Activated naive CD8-positive, alpha-beta T cell treated with anti-CD3 and anti-CD28 coated beads, Interleukin-2, amount 10 ng/mL, durations not matched to agents 7 days and 5 days (primary cell): ENCODE measurements at places on chromosomes 3 and 15.

GRCh38 chr3:78148986-78149717, 1109.3 kb downstream of the ROBO2 start:
- no peak overlapping the region for H3K27ac ChIP-seq
- H3K36me3 ChIP-seq = no peaks in the 10 kb centered on the region

GRCh38 chr15:70429056-70429722, 331.5 kb upstream of the TLE3 start:
- no peak overlapping the region for H3K27ac ChIP-seq
- DNase-seq = no peak
- H3K36me3 ChIP-seq = peaks cover 22% of the 10 kb centered on the region

- peaks cover 13% of the 10 kb centered on the region for H3K36me3 ChIP-seq
- DNase-seq = no peak
- no peak overlapping the region for H3K4me3 ChIP-seq
- no peaks in the 10 kb centered on the region for H3K27me3 ChIP-seq
- H3K27ac ChIP-seq = peak overlapping the region; percentile 87
Observed at GRCh38 chr3:170278627-170279026, 56.4 kb downstream of the PRKCI start.

DNA sequence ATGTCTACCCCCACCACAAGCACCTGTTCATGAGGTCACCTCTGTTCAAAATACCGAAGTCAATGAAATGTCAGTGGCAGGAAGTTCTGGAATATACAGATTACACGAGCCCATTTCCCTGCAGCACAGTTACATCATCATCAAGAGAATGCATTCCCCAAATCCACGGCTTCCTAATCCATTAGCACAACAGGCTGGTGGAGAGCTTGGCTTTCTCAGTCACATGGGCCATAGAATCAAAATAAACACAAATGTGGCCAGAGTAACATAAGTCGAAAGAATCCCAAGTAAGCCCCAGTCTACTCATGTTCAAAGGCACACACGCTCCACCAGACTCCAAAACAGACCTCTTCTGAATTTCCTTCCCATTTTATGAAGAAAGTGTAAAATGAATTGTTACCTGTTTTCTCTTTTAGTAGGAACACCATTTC, 419.3 kb downstream of the MAGI1 start:
- no peaks in the 10 kb centered on the region for H3K36me3 ChIP-seq
- no peaks in the 10 kb centered on the region for H3K27me3 ChIP-seq
- no peaks in the 10 kb centered on the region for H3K4me1 ChIP-seq
- H3K4me3 ChIP-seq = no peak overlapping the region
- no peak overlapping the region for H3K27ac ChIP-seq

DNA sequence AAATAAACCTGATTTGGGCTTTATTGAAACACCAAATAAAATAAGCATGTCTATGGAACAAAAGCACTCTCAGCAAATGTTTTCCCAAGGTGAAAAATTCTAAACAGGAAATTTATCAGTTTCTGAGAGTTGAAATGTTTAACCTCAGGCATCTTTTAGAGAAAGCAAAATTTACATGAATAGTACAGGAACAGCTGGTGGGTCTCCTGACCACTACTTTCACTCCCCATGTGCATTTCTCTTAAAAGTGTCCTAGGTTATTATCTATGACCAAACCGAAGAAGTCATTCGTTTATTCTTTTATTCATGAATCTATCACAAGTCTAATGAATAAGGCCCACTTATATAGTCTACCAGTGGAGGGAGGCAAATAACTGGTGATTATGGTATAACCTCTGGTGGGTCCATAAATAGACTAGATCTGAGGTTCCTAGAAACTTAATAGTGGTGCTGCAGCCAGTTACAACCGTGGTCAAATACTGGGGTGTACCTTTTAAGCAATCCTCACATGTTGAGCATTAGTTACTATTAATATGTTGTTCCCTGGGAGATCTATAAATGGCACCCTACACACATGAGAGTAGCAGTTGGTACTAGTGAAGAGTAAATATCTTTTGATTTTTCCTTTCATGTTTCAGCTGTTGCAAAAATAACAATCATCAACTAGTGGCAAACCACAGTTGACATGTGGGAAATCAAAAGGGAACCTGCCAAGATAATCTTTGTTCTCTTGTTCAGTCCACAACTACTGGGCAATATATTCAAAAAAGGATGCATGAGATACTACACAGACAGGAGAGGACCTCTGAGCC, 169.3 kb upstream of the STAC start:
- no peaks in the 10 kb centered on the region for H3K27me3 ChIP-seq
- DNase-seq = no peak
- no peaks in the 10 kb centered on the region for H3K36me3 ChIP-seq
- no peak overlapping the region for H3K4me3 ChIP-seq
- no peak overlapping the region for H3K27ac ChIP-seq

DNA sequence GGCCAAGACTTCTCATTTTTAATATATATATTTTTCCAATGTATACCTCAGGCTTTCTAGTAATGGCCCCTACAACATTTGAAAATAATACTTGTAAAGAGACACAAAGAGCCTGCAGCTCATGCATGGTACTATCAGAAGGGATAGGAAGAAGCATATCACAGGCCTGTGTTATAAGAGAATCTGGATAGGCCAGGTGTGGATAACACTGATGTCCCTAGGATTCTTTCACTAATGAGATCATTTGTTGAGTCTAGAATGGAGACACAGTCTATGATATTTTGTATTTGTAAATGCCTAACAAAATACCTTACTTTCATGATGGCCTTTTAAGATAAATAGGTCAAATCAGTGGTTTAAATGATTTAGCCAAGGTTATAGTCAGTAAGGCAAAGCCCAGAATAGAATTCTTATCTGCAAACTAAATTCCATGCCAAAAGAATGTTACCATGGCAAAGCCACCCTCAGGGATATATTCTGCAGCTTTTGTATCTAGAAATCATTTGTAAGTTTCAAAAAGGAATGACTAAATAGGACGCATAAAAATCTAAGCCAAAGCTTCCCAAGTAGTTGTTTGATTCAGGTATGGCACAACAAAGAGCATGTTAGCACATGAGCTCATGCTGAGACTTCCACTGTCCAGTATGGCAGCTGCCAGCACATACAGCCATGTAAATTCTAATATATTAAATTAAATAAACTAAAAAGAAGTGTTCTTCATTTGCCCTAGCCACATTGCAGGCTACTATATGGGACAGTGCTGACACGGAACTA, 10.0 kb downstream of the DCP1A start:
- H3K4me1 ChIP-seq = peaks cover 3% of the 10 kb centered on the region
- no peaks in the 10 kb centered on the region for H3K27me3 ChIP-seq
- no peak overlapping the region for H3K4me3 ChIP-seq
- H3K27ac ChIP-seq = no peak overlapping the region

DNA sequence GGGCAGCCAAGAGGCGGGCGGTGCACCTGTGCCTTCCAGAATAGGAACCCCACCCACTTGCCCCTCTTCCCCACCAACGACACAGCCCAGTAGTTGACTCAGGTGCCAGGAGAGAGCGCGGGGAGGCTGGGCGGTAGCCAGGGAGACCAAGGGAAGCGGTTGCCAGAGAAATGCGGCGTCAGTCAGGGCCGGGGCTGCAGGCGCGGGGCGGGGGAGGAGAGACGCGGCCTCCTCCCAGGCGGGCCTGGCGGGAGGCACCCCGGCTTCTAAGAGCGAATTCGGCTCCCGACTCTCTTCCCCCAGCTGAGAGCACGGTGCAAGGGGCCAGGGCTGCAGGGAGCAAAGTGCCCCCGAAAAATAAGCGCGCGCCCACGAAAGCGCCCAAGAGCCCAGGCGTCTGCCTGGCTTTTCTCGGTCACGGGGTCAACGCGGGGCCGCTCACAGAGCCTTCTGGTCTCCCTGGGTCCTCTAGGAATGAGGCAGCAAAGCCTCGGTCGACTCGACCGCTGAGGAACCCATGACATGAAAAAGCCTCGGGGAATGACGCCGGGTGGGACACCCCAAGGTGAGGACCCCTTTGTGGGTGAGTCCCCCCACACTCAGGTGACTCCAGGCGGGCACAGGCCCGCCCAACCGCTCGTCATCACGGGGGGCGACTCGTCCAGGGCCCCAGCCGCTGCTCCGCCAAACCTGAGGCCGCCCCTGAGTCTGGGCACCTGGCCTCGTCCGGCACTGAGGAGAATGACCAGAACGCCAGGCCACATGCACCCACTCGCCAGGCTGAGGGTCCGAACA, 716 bp downstream of the CPEB1 start:
- H3K4me1 ChIP-seq = peaks cover 1% of the 10 kb centered on the region
- peak overlapping the region; percentile 70 for H3K4me3 ChIP-seq
- peaks cover 62% of the 10 kb centered on the region for H3K27me3 ChIP-seq
- no peaks in the 10 kb centered on the region for H3K36me3 ChIP-seq
- DNase-seq = peak; percentile 34

- no peaks in the 10 kb centered on the region for H3K36me3 ChIP-seq
- no peak overlapping the region for H3K27ac ChIP-seq
- H3K27me3 ChIP-seq = no peaks in the 10 kb centered on the region
Observed at GRCh38 chr3:11335056-11335608, 62.9 kb downstream of the ATG7 start.

DNA sequence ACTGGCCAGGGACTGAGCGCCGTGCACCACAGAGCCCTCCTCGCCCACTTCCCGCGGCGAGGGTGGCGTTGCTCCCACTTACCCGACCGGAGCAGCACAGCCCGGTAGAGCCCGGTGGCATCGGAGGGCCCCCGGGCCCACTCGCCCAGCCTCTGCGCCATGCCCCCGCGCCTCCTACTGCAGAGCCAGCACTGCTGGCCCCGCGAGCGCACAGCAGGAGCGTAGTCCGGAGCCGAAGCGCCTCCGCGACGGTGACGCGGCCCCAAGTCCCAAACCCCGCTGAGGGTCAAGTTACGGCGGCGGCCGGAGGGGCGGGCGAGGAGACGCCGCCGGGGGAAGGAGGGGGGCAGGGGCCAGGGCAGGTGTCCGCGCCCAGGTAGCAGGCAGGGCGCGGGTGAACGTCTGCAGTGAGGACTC, 9.6 kb upstream of the FAM107A start:
- no peak overlapping the region for H3K4me3 ChIP-seq
- DNase-seq = no peak
- H3K4me1 ChIP-seq = peaks cover 14% of the 10 kb centered on the region
- no peak overlapping the region for H3K27ac ChIP-seq
- no peaks in the 10 kb centered on the region for H3K36me3 ChIP-seq

DNA sequence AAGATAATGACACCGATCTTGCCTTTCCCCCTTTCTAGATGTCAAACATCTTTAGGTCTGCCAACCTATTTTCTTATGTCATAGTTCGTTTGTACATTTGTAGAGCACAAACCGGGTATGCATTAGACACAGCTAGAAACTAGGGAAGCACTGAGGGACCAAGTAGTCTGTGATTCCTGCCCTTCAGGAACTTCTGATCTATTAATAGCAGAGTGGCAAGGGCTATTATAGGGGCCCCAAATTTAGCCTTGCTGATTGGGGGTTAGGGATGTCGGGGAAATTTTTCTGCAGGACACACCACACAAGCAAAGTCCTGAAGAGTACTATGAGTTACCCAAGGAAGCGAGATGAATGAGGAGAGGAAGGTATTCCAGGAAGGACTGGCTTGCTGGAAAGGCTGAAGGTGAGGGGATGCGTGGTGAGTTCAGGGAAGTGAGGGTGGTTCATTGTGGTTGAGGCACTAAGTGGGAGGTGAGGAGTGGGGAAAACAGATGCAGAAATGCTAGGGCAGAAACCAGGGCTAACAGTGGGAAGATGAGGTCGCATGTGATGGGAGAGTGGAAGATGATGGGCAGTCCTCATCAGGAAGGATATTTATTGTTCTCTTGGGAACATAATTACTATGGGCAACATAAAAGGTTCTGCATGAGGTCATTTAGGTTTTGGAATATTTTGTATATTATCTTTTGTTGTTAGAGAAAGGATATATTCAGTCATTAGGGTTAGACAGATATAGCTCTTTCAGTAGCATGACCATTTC, 144.3 kb downstream of the CMSS1 start:
- H3K4me3 ChIP-seq = no peak overlapping the region
- no peaks in the 10 kb centered on the region for H3K27me3 ChIP-seq
- peaks cover 7% of the 10 kb centered on the region for H3K4me1 ChIP-seq

DNA sequence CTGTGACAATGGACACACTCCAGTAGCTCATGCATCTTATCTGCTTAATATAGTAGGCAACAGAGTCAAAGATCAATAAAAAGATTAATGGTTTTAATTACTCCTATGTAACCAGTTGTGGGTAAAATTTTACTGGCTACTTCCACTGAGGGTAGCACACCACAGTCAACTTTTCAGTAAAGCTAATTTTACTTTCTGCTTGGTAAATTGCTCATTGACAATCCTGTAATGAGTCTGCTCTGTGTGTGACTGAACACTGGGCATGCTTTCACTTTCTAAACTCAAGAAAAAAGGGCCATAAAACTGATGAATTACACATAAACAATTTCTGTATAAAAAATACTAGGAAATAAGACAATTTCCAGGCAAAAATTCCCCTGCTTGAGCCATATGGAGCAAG, 838.3 kb downstream of the VGLL3 start:
- DNase-seq = no peak
- H3K27me3 ChIP-seq = no peaks in the 10 kb centered on the region
- H3K36me3 ChIP-seq = no peaks in the 10 kb centered on the region
- H3K27ac ChIP-seq = no peak overlapping the region

GRCh38 chr15:68330416-68330815, 52.9 kb downstream of the FEM1B start:
- H3K4me1 ChIP-seq = peaks cover 28% of the 10 kb centered on the region
- H3K4me3 ChIP-seq = no peak overlapping the region
- H3K36me3 ChIP-seq = no peaks in the 10 kb centered on the region
- no peak overlapping the region for H3K27ac ChIP-seq
- DNase-seq = no peak

DNA sequence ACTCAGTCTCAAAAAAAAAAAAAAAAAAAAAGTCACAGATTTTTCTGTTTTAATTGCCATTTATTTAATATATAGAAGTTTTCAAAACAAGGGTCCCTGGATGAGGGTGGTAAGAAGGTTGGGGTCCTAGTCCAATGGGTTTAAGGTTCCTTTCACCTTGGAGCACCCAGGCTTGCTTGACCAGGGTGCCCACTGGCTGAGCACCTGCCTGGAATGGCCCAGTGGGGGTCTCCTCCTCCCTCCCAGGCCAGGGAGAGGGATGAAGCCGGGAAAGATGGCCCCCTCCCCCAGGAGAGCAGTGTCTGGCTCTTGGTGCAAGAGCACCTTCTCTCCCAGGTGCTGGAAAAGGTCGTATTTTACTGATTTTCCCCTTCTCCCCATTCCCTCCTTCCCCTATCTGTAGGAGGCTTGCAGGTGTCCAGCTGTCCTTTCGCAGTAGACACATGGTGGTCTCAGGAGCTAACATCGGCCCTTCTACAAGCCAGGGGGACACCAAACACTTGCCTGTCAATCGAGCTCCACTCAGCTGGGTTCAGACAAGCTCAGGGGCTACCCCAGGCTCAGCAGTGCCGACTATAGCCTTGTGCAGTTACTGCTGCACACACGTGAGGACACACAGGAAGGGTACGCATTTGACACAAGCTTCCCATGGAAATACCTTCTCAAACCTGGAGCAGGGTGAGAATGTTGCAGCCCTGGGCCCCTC, 112.3 kb upstream of the KLF13 start:
- peaks cover 3% of the 10 kb centered on the region for H3K27me3 ChIP-seq
- peaks cover 29% of the 10 kb centered on the region for H3K4me1 ChIP-seq
- peaks cover 11% of the 10 kb centered on the region for H3K36me3 ChIP-seq
- peak overlapping the region; percentile 83 for H3K27ac ChIP-seq
